Activated naive CD4-positive, alpha-beta T cell (primary cell): ENCODE measurements at places on chromosomes 3 and 15.

- no peak for DNase-seq
Observed at GRCh38 chr15:35777061-35777460, 231.1 kb upstream of the DPH6 start.

GRCh38 chr3:71407823-71408222 is 175.7 kb downstream of the FOXP1 start:
- no peak for DNase-seq

- no peak for DNase-seq
Observed at GRCh38 chr15:46714950-46715349, 1002.4 kb upstream of the SEMA6D start.

DNA sequence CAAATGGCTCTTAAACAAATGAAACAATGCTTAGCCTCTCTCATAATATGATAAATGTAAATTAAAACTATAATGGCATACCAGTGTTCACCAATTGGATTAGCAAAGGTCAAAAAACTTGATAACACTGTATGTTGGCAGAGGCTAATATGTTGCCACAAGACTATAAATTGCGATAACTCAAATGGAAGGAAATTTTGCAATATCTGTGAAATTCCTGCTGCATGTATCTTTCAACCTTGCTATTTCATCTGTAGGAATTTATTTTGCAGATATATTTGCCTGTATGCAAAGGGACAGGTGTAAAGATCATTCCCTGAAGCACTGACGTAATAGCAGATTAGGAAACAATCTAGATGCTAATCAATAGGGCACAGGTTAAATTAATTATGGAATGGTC is 191.4 kb upstream of the EIF1B start:
- no peak for DNase-seq

DNA sequence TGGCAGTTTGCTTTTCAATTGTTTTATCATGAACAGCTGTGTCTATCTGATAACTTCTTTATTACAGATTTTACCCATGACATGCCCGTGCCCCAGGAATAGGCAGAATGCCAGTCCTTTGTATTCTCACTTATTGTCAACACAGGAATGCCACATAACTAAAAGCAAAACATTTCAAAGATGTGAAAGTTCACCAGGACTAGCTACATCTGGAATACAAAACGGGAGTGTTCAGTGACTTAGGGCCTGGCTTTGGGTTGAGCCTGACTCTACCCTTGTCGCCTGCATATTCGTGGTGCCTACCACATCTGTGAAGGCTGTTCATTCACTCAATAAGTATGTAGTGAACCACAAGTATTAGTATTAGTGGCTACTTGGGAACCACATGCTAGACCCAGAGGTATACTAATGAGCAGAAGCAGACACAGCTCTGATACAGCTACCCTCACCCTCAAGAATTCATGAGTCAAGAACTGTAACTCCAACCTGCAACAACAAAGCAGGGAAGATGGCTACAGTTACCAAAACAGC is 2.9 kb downstream of the TNFSF10 start:
- DNase-seq, result no peak

DNA sequence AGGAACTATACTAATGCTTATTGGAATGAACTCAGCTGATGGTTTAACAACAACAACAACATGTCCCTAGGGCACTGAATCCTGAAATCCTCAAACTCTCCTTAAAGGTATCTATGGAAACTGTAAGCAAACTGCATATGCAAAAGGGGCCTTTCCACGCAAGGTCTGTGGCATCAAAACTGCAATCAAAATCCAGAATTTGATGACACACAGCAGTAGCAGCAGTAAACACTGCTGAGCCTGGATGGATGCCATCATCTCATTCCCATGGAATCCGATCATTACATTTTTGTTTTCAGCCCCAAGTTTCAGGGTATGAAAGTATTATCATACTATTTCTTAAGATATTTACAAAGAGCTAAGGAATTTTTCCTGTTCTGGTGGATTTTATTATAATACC is 399.7 kb downstream of the VPS13C start:
- no peak for DNase-seq

DNA sequence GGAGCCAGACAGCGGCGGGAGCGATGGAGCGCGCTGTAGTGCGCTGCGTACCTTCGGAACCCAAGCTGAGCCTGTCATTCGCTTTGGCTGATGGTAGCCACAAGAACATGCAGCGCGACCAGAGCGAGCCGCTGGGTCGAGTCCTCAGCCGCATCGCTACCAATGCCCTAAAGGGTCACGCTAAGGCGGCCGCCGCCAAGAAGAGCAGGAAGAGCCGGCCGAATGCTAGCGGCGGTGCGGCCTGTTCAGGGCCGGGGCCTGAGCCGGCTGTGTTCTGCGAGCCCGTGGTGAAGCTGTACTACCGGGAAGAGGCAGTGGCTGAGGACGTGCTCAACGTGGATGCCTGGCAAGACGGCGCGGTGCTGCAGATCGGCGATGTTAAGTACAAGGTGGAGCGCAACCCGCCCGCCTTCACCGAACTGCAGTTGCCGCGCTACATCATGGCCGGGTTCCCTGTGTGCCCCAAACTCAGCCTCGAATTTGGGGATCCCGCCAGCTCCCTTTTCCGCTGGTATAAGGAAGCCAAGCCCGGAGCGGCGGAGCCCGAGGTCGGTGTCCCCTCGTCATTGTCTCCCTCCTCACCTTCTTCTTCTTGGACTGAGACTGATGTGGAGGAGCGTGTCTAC is 498 bp downstream of the PDE12 start:
- peak; percentile 31 for DNase-seq

GRCh38 chr3:180295811-180296210 is 259.1 kb upstream of the PEX5L start:
- no peak for DNase-seq

DNA sequence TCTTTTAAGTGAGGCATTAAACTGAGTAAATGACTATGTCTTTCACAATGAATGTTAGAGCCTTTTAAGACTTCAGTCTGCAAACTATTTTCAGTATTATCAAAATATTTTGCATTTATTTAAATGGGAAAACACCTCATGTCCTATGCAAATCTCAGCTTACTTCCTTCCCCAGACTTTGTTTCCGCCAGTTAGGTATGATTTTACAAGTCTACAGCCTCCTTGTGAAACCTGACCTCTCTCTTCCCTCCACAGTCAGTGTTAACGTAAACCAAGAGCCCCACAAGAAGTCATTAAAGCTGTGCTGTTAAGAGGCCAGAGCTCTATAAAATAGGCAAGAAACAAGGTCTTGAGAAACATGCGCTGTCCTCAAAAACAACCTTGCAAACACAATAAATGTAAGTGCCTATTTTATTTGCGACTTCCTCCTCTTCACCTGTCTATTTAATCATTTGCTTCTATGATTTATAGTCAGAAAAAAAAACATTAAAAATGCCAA is 48.3 kb downstream of the PRTG start:
- no peak for DNase-seq

DNA sequence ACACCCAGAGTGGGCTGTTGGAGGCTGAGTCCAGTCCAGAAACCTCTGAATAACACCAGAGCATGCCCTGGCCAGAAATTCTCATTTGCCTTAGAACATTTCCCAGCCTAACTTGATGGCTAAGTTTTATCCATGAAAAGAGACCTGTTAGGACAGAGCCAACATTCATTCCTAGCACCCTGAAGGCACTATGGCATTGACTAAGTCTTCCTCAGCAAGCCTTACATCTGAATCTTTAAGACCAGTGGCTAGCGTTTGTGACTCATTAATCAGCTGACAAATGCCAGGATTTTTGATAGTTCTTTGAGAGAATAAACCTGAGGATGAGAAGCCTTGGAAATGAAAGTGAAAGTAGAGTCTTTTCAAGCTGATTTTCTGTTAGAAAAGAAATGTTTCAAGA is 1087.1 kb upstream of the ALCAM start:
- DNase-seq, result no peak

DNA sequence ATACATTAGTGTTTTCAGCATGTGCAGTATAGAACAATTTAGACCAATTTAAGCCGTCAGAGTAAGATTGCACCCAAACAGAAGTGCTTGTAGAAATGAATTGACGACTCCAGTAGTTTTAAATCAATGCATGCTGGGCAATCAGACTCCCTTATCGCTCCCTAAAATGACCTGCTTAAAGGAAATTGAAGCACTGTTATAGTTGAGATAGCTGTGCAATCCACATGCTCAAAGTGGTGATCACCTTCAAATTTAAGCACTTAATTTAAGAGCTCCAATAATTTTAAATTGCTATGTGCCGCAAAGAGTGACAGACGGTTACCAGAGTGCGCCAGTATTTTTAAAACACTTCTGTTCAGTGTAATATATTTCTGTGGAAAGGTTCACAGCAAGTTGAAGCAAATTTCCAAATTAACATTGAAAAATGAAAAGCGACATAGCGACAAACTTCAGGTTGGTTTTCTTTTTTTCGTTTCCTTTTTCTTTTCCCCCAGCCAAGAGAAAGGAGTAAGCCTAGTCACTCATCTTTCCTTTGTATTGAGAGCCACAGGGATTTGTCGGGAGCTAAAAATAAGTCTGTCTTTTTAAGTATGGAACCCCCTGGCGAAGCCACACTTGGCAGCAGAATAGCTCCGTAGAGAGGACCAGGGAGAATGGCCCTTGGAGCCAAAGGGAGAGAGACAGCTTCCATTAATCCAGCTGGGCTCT is 436.4 kb upstream of the RBMS3 start:
- no peak for DNase-seq

DNA sequence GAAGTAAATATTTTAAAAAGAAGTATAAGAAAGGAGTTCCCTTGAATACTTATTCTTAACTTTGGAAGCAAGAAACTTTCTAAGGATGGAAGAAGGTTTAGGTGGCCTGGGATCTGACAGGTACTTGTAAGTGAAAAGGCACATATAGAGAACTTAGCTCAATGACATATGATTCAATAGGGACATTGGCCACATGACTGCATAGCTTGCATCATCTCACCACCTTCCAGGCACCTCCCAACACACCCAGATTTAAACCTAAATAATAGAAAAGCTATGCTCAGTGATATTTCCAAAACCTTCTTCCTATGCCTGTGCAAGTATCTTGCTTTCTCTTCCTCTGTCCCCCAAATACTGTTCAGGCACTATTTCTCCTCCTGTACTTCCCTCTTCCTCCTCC is 4.7 kb upstream of the P2RY1 start:
- DNase-seq, result no peak

GRCh38 chr3:64667138-64667537 is 20.7 kb downstream of the ADAMTS9 start:
- no peak for DNase-seq

- DNase-seq, result no peak
Observed at GRCh38 chr3:131192701-131193100, 166.0 kb downstream of the NEK11 start.

DNA sequence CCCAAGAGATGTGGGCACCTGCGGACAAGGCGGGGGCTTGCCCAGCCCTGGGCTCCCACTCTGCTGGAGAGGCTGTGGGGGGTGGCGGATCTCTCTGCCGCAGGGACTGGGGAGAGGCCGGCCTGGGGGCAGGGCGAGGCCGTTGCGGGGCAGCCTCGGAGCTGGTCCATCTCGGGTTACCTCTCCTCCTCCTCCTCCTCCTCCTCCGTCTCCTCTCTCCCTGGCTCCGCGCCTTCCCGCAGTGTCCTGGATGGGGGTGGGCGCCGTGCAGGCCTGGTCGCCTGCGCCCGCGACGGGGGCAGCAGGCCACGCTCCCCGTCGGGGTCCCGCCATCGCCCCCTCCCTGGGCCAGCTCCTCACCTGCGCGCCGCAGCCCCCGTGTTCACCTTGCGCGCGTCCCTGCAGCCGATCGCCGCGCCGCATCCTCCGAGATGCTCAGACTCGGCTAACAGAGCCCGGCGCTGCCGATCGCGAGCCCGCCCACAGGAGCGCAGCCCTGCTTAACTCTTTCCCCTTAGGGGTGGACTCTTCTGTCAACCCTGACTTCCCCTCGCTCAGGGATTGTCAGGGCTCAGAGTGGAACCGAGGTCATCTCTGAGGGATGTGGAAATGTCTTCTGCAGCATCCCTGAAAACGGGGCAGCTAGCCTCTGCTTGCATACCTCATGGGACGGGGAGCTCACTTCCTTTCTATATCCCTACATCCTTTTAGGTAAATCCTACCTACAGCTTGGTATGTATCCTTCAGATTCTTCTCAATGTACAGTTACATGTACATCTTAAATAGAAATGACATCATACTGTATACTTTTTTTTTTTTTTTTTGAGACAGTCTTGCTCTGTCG is at the start of gene PRRT3:
Gene PRRT3 (minus strand): TSS at position 447 of the 844 bp plus-strand sequence. CDS start 2,293 bp downstream, outside the sequence.
- peak; percentile 56 for DNase-seq
